ENCODE measurements at places on chromosomes 4 and X.

DNA sequence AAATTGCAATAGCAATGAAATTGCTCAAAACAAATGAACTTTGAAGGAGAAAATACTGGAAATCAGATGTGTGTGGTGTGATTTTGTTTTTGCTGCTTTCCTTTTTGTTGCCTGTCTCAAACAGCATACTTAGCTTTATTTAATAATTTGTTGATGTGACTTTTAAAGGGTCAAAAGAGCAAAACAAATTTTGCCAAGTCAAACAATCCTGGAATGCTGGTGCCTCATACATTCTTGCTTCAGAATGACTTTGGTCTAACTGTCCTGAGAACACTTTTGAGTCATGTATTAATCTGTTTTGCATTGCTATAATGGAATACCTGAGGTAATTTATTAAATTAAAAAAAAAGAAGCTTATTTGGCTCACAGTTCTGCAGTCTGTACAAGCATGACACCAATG, 3.4 kb downstream of the PF4V1 start:
- DNase-seq, result no peak

- no peak for DNase-seq
Observed at GRCh38 chrX:10032147-10032546, 65.0 kb downstream of the CLDN34 start.

GRCh38 chr4:39718366-39719323, 20.7 kb downstream of the UBE2K start:
- no peak for DNase-seq

DNA sequence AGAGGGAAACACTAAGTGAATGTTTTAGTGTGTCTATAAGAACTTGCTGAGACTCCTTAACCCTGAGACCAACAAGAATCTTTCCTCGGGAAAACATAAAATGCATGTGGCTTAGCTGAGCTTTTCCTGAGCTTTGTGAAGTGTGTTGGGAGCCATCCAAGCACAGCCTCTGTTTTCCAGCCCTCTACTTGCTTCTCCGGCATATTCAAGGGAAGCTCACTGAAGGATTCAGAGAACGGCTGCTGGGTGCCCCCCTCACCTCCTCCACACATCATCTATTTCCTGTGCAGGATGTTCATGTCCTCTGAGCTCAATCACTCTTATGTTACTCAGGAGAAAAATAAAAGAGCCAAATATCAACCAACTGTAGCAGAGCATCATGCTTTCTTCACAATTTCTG, 492.1 kb downstream of the IL15 start:
- DNase-seq, result no peak

DNA sequence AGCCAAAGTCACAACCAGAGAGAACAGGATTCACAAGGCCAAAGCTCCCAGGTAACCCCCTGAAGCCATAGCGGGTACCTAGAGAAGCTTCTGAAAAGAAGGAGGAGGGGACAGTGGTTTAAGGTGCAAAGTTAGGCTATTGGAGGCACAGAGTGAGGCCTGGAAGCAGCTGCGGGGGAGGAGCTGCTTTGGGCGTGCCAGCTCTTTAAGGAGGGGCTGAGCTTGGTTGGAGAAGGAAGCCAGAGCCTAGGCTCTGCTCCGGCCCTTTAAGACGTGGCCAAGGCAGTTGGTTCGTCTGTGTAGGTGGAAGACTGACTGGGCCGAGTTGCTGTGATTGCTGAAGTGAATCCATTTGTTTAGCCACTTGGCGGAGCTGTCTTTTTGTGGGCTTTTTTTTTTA, 1.5 kb downstream of the KLF8 start:
- DNase-seq, result peak; percentile 28

- DNase-seq, result no peak
Observed at GRCh38 chr4:43242606-43243005, 350.1 kb downstream of the GRXCR1 start.

GRCh38 chr4:17688011-17688441, 73.6 kb downstream of the MED28 start:
- no peak for DNase-seq

DNA sequence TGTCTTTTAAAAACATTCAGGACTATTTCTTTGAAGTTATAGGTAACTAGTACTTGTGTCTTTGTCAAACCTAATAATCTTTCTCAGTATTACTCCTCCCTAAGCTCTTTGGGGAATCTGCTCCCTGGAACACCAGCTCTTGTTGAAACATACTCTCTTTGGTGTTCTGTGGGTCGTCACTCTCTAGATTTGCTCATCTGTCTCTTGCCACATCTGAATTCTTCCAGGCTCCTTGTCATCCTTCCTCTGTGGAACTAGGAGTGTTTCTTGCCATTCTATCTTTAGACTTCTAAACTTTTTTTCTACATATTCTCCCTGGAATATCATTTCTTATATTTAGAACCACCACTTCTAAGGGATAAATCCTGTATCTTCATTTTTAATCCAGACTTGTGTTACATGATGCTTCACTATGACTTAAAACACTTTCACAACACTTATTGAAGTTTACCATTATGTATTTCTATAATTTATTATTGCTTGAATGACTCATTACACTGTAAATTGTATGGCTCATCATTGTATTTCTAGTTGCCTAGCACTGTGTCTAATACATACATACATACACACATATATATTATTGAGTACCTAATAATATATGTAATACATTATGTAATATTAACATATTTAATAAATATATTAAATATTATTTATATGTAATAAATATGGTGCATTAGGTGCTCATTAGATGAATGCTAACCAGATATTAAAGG, 186.1 kb downstream of the TMA16 start:
- peak; percentile 26 for DNase-seq

DNA sequence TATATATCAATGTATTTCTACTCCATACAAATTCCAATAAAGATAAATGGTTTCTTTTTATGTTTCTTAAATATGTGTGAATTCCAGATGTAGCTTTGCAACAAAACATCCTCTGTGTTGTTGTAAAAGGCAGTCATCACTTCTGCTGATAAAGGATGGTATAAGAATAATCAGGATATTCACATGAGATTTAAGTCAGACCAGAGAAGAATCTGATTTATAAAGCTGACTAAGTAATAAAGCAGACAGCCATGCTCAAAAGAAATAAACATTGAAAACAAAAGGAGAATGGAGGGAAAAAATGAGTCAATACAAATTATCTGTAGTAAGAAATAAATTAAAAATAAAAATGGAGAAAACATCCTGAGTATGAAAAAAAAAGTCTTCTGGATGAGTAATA, 27.0 kb upstream of the SLC7A11 start:
- no peak for DNase-seq

DNA sequence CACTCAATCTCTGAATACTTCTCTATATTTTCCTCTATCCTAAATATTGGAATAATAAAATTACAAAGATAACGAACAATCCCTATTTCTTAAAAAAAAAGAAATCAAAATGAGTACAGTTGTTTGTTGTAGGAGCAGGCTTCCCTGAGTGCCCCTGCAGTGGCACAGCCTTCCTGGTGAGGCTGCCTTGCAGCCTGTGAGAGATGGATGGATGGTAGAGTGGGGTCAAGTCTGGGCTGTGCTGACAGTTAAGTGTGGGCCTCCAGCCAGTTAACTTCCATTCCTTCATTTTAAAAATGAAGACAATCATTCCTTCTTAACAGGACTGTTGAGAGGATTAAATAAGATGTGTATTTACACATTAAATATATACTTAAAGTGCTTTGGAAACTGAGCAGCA, 136.9 kb downstream of the MGST2 start:
- DNase-seq, result no peak

- no peak for DNase-seq
Observed at GRCh38 chr4:114998316-114998715, 115.1 kb downstream of the NDST4 start.

GRCh38 chr4:55571806-55572205, 20.2 kb downstream of the PDCL2 start:
- DNase-seq, result peak; percentile 12

DNA sequence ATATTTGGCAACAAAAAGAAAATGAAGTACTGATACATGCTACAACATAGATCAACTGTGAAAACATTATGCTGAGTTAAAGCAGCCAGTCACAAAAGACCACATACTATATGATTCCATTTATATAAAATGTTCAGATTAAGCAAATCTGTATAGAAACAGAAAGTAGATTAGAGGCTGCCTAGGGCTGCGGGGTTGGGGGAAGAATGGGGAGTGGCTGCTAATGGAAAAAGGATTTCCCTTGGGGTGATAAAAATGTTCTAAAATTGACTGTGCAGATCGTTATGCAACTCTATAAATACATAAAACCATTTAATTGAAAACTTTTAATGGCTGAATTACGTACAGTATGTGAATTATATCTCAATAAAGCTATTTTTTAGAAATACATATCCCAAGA, 46.8 kb downstream of the NEK1 start:
- no peak for DNase-seq

DNA sequence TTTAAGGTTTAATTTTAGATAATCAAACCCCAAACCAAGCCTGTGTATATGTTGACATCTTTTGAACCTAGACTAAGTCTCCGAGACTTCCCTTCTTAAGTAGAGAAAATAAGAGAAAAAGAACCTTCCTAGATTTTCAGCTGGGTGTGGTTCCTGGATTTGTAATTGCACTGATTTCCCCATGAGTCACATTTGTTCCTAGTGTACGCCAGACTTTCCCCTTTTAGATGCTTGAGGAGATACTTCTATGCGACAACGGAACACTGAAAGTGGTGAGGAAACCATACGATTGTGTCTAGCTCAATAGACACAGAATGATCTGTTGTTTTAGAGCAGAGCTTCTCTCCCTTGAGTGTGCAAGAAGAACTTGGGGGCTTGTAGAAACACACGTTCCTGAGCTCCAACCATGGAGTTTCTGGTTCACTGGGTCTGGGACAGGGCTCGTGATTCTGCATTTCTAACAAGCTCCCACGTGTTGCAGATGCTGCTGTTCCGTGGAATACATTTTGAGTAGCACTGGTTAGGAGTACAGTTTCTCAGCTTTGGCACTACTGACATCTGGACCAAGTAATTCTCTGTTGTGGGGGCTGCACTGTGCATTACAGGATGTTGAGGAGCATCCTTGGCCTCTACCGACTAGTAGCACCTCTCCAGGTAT, 87.1 kb downstream of the AMELX start:
- peak; percentile 68 for DNase-seq

GRCh38 chr4:4651811-4652755, 110.2 kb upstream of the STX18 start:
- DNase-seq, result no peak

- no peak for DNase-seq
Observed at GRCh38 chr4:184548648-184549341, 74.4 kb upstream of the IRF2 start.

- no peak for DNase-seq
Observed at GRCh38 chrX:31796624-31797023, 724.8 kb upstream of the FTHL17 start.

GRCh38 chrX:37825215-37825842, 22.0 kb downstream of the DYNLT3 start:
- peak; percentile 65 for DNase-seq

DNA sequence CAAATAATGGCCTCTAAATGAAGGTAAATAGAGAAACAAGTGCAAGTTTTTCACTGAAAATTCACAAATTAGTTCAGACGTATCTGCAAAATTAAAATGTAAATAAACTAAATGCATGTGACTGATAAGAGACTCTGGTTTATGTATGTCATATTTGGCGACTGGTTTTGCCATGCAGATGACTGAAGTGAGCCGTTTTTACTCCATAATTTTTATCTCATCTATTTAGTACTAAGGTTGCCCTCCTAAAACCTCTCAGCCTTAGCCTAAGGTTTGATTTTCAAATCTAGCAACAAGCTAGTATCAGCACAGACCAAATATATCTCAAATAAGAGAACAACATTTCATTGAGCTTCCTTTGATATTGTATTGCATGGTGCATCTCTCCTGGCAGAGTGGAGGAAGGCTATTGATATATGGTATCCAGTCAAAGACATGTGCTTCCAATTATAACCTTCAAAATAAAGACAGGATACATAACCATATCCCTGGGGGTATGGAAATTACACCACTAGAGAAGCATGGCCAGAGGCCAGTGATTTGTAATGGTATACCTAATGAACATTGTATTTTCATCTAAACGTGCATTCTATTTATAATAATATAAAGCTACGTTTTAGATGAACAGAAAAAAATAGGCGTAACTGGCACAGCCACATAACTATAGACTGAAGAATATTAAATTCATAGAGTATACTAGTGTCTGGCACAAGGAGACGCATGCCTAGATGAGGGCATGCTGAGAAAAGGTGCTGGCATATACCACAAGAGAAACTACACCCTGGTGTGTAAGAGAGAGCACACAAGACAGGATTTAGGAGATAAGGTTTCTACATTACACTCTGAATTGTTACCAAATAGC, 392.6 kb upstream of the INTU start:
- no peak for DNase-seq

GRCh38 chrX:125205133-125205917, 114.3 kb upstream of the TEX13C start:
- no peak for DNase-seq

GRCh38 chrX:124405868-124406267, 59.5 kb downstream of the SH2D1A start:
- DNase-seq, result no peak

GRCh38 chrX:43702079-43702524, 46.0 kb downstream of the MAOA start:
- peak; percentile 1 for DNase-seq

GRCh38 chrX:21700275-21700674, 42.1 kb upstream of the KLHL34 start:
- DNase-seq, result peak; percentile 69

DNA sequence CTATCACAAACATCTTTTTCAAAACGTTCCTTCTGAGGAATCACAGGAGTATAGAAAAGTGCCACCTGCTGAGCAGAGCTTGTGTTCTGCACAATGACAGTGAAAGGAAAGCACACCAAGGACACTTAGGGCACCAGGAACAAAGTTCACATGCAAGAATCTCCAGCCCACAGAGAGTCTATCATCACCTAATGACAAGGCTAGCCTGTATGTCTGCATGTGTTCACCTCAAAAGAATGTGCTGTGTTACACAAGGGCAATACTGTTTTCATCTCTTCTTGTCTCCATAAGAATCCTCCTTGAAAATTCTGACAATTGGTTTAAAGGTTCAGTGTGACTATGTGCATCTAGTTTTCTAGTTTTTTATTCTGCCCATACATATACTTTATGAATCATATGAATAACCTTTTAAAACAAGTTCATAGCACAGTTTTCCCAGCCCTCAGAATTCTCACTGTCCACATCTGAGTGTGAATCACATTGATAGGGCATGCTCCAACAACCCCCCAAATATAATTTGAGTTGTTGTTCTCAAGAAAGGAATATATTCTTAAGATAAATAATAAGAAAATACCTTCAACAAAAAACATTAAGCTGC, 118.0 kb downstream of the PWWP3B start:
- no peak for DNase-seq

DNA sequence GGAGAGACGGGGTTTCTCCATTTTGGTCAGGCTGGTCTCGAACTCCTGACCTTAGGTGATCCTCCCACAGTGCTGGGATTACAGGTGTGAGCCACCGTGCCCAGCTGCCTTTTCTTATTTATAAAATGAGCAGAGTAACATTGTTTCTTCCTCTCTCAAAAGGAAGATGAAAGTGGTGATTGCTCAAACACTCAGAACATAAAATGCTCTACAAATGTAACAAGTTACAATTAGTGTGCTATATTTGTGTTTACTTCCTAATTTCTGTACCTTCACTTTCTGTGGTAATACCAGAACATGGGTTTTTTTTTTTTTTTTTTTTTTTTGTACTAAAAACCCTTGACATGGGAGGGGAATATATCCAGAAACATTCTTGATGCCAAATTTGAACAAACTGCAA, 197.9 kb downstream of the MGST2 start:
- peak; percentile 44 for DNase-seq

GRCh38 chr4:125168531-125168930, 146.2 kb upstream of the FAT4 start:
- no peak for DNase-seq

- no peak for DNase-seq
Observed at GRCh38 chr4:52106191-52106590, 55.1 kb downstream of the SPATA18 start.

GRCh38 chr4:113899271-113900070, 80.0 kb downstream of the ARSJ start:
- peak; percentile 10 for DNase-seq
